Activated CD8-positive, alpha-beta T cell treated with anti-CD3 and anti-CD28 coated beads, Interleukin-2, amount 10 ng/mL, durations not matched to agents 7 days and 5 days (primary cell): ENCODE measurements at places on chromosomes 12 and 14. TPM values are rescaled to one million over a fixed set of nuclear protein-coding genes. Genes with fewer than 3 reads are reported as not detected.

GRCh38 chr12:31362115-31362758 is 36.3 kb upstream of the SINHCAF start:
- H3K4me1 ChIP-seq = peaks cover 22% of the 10 kb centered on the region
- peak overlapping the region; percentile 49 for H3K4me3 ChIP-seq
- no peaks in the 10 kb centered on the region for H3K27me3 ChIP-seq
- peak; percentile 31 for DNase-seq
- peak overlapping the region; percentile 87 for H3K27ac ChIP-seq

DNA sequence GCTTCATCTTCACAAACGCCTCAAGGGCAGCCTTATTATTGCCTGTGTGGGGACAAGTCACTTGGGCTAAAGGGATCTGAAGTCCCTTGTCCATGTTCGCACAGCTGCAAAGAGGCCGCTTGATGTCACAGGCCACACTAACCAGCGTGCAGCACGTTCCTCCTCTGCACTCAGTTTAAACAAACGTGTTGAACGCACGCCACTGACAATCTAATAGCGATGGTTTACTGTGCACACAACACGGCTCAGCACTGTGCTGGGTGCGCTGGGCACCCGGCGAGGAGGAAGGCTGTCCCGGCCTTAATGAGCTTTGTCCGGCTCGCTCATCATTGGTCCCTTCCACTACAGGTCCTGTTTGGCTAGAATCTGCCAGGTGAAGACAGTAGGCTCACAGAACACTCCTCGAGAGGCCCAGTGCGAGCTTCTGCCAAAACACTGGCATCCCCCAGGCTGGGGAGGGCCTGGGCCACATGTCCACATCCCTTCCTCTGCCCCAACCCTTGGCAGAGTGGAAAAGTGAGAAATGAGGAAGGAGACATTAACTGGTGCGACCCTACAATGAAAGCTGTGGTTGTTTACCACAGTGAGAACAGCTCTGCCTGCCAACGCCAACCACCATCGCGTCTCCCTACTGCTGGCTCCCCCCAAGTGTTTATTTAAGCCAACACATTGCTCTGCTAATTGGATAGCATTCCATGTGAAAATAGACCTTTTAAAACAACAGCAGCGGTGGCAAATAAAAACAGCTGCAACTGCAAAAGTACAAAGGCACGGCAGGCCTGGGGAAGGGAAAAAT is 113.2 kb downstream of the RBM19 start:
- no peaks in the 10 kb centered on the region for H3K36me3 ChIP-seq
- no peak for DNase-seq
- H3K4me3 ChIP-seq = no peak overlapping the region
- H3K27ac ChIP-seq = no peak overlapping the region
- H3K27me3 ChIP-seq = no peaks in the 10 kb centered on the region

DNA sequence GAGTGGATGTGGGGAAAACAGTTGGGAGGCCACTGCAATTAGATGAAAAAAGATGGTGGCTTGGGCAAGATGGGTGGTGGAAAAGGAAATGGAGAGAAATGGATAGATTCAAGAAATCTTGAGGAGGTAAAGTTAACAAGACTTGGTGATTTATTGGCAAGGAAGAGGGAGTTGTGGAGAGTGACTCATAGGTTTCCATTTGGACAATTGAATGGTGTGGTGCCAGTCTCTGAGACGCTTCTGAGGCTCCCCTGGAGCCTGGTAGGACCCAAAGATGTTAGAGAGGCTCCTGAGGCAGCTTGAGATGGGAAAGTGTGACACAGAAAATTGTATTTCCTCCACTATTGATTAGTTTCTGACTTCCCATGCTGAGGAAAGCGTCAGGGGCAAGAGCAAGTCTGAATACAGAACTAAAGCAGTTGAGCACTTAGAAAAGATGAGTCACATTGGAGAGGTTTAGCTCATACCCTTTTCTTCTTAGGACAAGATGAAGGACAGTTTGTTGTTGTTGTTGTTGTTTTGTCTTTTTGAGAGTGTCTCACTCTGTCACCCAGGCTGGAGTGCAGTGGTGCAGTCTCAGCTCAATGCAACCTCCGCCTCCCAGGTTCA is 4.5 kb downstream of the PRPF40B start:
- no peak overlapping the region for H3K27ac ChIP-seq
- H3K4me3 ChIP-seq = no peak overlapping the region
- H3K27me3 ChIP-seq = peaks cover 5% of the 10 kb centered on the region
- H3K4me1 ChIP-seq = peaks cover 10% of the 10 kb centered on the region
- no peaks in the 10 kb centered on the region for H3K36me3 ChIP-seq

MYF6 gene
- total RNA-seq = not detected

LTBP2 gene
- 0.05 TPM for total RNA-seq

BCL2L2 gene
- 2.9 TPM for total RNA-seq
